Endothelial cell of coronary artery (primary cell): ENCODE measurements at places on chromosomes 11 and 22. TPM values are rescaled to one million over a fixed set of nuclear protein-coding genes. Genes with fewer than 3 reads are reported as not detected.

The TH gene
- total RNA-seq: not detected in 2 replicates

The OR5P2 gene
- 0.09 TPM in 1 of 2 replicates, not detected in the other for total RNA-seq

The OR5A1 gene
- not detected in 2 replicates for total RNA-seq

The PTPMT1 gene
- total RNA-seq: 76.9 and 84.1 TPM in 2 replicates

The HEPHL1 gene
- not detected in 2 replicates for total RNA-seq

The RASD2 gene
- total RNA-seq: under 0.01 TPM in 1 of 2 replicates, not detected in the other

The SH3BP1 gene
- 0.54 and 2.5 TPM in 2 replicates for total RNA-seq

The CYP2D6 gene
- total RNA-seq: 0.18 and 0.19 TPM in 2 replicates

The B3GAT1 gene
- total RNA-seq: 0.09 TPM in 2 replicates

The OR4A16 gene
- not detected in 2 replicates for total RNA-seq

The TMPRSS5 gene
- total RNA-seq: 0.18 and 0.19 TPM in 2 replicates

The C11orf86 gene
- total RNA-seq: not detected in 2 replicates

The TBX1 gene
- 6.5 and 13.4 TPM in 2 replicates for total RNA-seq

The OR51B5 gene
- not detected in 2 replicates for total RNA-seq

The ZNF202 gene
- 9.0 and 10.4 TPM in 2 replicates for total RNA-seq

The NOX4 gene
- total RNA-seq: 19.8 and 27.5 TPM in 2 replicates

The GLB1L2 gene
- 0.19 and 0.36 TPM in 2 replicates for total RNA-seq

The SCGB1A1 gene
- total RNA-seq: not detected in 2 replicates

The C11orf42 gene
- not detected in 2 replicates for total RNA-seq

The OR8G5 gene
- not detected in 2 replicates for total RNA-seq

The CALCA gene
- not detected in 2 replicates for total RNA-seq

The FGF19 gene
- not detected in 2 replicates for total RNA-seq

The VPS26B gene
- 30.7 and 38.0 TPM in 2 replicates for total RNA-seq

The DNAJB13 gene
- total RNA-seq: not detected in 2 replicates

The TIMP3 gene
- total RNA-seq: 0.18 and 10.5 TPM in 2 replicates

The TRIM48 gene
- total RNA-seq: not detected in 2 replicates

The SLC22A6 gene
- total RNA-seq: not detected in 2 replicates

The MS4A7 gene
- total RNA-seq: not detected in 2 replicates

The GLYAT gene
- not detected in 2 replicates for total RNA-seq

The SPA17 gene
- total RNA-seq: 5.7 and 7.5 TPM in 2 replicates

The TAF6L gene
- total RNA-seq: 18.4 and 20.5 TPM in 2 replicates

The TAF10 gene
- 50.7 and 67.4 TPM in 2 replicates for total RNA-seq

The SCN4B gene
- 0.09 TPM in 2 replicates for total RNA-seq

The LIF gene
- 0.36 and 2.0 TPM in 2 replicates for total RNA-seq

The WNT11 gene
- 0.09 TPM in 2 replicates for total RNA-seq

The SPON1 gene
- not detected in 2 replicates for total RNA-seq

The MIAT gene
- 0.27 and 0.47 TPM in 2 replicates for total RNA-seq

The NDUFS8 gene
- 109 and 113 TPM in 2 replicates for total RNA-seq

The DCDC1 gene
- total RNA-seq: under 0.01 and 0.27 TPM in 2 replicates

The RNH1 gene
- total RNA-seq: 203 and 307 TPM in 2 replicates

The RAG1 gene
- 0.75 and 0.99 TPM in 2 replicates for total RNA-seq

The ROBO4 gene
- 151 and 173 TPM in 2 replicates for total RNA-seq

The IL17REL gene
- total RNA-seq: under 0.01 TPM in 1 of 2 replicates, not detected in the other

The PRR33 gene
- total RNA-seq: not detected in 2 replicates

The CCDC87 gene
- total RNA-seq: 0.18 and 0.28 TPM in 2 replicates
